ENCODE measurements at places on chromosomes 6 and 20.

GRCh38 chr6:78340755-78341154 is 526.6 kb upstream of the IRAK1BP1 start:
- no peak for DNase-seq

- no peak for DNase-seq
Observed at GRCh38 chr20:14991023-14991422, 653.6 kb upstream of the FLRT3 start.

DNA sequence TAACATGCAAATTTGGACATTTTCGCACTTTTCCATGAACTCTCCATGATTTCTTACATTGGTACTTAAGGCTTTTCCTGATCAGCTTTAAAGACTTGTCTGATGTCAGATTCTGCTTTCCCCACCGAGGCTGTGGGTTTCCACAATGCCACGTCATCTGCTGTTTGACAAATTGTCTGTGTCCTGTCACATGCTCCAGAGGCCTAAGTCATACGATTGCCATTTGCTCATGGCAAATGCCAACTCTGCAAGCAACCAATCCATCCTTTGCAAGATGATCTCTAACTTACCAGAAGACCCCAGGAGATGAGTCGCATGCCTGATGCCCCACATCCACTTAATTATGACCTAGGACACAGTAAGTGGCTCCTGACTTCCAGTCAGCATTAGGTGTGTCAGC is 556.5 kb downstream of the BMP2 start:
- no peak for DNase-seq

- no peak for DNase-seq
Observed at GRCh38 chr6:24799541-24799915, 811 bp upstream of the ARMH2 start.

DNA sequence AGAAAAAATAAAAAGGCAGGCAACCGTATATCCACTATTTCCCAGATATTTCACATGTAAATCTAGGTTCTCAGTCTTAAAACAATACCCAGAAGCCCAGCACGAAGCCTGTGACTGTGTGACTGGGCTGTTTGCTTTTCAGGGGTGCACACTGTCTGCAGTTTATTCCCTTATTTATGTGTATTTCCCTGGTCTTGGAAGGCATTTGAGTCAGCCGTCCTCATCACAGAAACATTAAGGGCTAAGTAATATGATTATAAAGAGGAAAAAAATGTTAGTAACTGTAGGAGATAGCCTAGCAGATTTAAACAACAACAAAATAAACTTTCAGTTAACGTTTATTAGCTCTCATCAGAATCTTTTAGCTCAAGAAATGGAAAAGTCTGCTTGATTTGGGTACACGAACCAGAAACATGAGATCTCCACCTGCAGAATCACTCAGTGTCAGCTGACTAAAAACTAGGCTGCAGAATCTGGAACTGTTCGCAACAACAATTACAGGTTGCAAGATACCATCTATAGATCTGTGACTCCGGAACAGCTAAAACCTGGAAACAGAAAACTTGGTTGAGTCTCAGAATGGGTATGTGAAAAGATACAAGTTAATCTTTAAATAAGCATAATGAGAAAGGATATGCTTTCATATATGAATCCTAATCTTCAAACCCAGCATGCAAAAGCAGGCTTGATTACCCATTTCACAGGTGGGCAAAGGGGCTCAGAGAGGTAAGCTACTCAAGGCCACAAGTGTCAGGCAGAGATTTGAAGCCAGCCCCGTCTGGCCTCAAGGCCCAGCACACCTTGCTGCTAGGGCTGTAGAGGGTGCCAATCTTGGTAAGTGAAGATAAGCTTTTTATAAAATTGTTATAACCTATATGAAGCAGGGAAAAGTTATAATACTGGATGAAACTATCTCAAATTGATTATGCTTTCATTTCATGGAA is 21.1 kb downstream of the GCLC start:
- no peak for DNase-seq

DNA sequence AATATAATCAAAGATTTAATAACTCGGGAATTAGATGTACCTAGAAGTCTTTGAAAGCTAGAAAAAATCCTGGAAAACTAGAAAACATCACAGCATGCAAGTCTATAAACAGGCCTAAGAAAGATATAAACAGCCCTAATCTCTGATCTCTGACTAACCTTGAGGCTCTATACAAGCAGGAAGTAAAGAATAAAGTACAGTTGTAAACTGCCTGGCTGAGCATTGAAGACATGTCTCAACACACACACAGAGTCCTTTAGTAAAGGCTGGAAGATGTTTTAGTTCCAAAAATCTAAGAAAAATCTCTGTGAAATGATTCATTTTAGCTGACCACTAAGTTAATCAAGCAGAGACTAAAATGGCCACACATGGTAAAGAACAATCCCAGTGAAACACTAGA is 774.5 kb downstream of the EYS start:
- no peak for DNase-seq

DNA sequence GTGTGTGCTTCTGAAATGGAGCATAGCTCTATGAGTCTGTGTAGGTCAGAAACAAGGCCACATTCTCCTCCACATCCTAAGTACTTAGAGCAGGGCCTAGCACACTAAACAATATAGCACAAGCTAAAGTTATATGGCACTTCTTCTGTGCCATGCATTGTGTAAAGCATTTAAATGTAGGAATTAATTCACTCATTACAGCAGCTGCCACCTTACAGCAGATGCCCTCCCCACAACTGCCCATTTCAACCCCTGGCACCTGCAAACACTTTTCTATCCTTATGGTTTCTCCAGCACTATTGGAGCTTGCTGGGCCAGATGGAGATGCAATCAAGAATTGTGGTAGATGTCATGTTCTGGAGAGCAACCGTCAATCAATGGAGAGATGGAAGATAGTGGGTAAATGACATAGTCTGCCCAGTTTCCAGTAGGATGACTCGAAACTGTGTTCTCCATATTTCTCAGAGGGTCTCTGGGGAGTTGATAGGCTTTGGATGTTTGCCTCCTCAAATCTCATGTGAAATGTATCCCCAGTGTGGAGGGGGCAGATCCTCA is 373.7 kb downstream of the DOK5 start:
- DNase-seq = no peak

DNA sequence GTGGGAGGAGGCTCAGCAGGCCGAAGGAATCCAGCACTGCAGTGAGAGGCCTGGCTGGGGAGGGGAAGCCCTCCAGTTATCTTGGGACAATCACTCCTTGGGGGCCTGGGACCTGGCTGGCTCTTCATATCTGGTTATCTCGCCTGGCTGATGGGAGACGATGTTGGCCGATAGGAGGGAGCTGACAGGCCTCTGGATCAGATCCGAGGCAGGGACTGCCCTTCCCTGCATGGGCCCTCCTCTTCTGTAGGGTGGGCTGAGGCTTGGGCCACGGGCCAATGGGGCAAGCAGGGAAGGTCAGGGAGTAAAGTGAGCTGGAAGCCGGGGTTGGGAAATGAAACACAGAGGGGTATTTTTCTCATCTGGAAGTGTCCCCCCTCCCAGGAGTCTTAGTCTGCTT is 25.2 kb downstream of the MANBAL start:
- DNase-seq = no peak

GRCh38 chr20:62234339-62234738 is 4.0 kb upstream of the OSBPL2 start:
- no peak for DNase-seq

GRCh38 chr6:72675396-72675795 is 53.5 kb downstream of the KCNQ5 start:
- DNase-seq = no peak

DNA sequence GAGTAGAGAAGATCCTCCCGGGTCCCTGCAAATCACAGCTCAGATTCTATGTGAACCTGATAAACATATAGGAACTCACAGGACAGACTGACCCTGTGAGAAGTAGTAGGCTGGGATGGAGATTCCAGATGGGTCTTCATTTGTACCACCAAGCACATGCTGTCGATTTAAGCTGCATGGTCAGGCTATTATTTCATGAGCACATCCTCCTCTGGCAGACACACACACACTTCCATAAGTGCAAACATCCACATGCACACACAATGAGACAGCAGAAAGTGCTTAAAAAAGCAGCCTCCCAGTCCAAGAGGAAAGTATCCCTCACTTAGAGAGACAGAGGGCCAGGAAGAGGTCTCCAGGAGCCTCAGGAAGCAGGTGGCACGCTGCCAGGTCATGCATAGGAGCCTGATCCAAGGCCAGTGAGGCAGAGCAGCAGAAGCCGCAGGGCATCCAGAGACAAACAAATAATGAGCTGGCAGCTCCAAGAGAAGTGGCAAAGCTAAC is 131.8 kb downstream of the UNC5CL start:
- no peak for DNase-seq

- DNase-seq = no peak
Observed at GRCh38 chr6:158905277-158905676, 86.1 kb upstream of the EZR start.

DNA sequence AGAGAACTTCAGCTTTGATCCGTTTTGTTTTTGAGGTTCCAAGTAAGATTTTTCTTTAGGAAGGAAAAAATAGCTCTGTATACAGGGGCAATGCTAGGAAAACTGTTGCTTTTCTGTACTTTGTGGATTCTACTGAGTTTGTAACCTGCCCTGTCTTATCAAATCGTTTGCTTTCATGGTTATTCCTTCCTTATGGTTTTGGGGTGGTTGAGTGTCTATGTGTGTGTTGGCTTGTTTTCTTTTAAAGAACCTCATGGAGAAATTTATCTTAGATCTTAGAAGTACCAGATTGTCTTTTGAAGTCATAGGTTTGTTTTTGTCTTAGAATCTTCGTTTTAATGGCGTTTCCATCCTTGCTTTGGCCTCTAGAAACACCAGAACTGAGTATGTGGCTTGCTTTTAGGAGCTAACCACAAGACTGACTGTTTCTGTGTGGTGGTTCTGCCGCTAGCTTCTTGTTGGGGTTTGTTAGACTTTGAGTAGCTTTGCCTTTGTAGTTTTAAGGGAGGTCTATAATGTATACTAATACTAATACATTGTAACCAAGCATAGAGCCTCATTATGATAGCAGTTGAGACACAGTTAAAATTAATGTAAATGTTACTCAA is 86.8 kb downstream of the RPP40 start:
- DNase-seq = no peak

- no peak for DNase-seq
Observed at GRCh38 chr6:160883999-160884398, 107.6 kb upstream of the MAP3K4 start.

DNA sequence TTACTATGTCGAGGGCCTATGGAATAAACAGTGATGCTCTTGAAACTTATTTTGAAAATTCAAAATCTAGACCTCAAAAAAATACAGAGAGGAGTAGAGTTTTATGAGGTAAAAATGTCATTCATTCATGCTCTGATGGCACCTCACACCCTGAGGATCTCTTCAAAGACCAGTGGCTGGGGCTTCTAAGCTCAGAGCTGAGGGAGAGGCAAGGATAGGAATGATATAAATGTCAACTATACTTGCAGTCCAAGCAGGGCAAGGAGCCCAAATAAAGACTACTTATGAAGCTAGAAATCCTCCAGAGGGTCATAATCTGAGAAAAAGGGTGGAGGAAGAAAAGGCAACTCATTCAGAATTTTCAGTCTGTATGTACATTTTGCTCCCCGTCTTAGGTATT is 136.7 kb upstream of the CARMIL1 start:
- no peak for DNase-seq

- DNase-seq = peak; percentile 76
Observed at GRCh38 chr20:7285918-7286556, 518.6 kb downstream of the BMP2 start.

- peak; percentile 20 for DNase-seq
Observed at GRCh38 chr20:51428401-51429143, 113.9 kb downstream of the NFATC2 start.

DNA sequence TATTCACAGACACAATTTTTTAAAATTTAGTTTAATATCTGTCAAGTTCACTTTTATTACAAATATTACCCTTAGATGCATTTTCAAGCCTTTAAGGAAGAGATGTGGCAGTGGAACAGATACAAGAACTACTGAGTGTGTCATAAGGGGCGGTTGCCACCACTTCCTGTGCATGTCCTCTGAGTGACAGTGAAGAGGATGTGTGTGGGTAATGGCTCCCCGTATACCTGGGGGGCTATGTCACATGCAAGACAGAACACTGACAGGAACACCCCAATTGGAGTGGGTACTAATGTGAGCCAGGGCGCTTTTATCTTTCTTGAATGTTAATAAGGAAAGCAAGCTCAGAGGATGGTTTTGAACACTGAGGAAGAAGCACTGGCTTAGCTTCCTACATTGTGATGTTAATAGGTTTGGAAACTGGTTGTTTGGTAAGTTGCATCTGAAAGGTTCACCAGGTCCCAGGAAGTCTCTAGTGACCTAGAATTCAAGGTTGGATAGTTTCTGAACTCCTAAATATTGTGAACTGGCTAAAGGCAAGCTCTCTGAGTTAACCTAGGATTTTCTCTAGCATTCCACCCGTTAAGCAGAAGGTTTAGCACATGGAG is 83.4 kb upstream of the ASF1A start:
- no peak for DNase-seq

- DNase-seq = no peak
Observed at GRCh38 chr20:23640018-23640601, 2.4 kb upstream of the CST3 start.

GRCh38 chr6:4939241-4939640 is 64.6 kb downstream of the RPP40 start:
- no peak for DNase-seq

- no peak for DNase-seq
Observed at GRCh38 chr6:157282284-157282683, 41.0 kb downstream of the TMEM242 start.

DNA sequence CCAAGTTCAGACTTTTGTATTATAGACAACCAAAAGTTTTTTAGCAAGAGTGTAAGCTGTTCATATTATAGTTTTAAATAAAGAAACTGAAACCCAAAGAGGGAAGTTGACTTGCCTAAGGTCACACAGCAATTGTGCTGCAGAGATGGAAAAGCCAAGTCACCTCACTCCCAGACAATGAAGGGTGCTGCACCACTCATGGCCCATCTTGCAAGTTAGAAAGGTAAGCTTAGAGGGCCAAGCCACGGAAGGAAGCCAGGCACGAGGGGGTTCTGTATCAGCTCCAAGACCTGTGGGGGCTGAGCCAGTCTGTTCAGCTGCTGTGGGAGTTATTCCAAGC is 860 bp downstream of the DEFB124 start:
- no peak for DNase-seq

DNA sequence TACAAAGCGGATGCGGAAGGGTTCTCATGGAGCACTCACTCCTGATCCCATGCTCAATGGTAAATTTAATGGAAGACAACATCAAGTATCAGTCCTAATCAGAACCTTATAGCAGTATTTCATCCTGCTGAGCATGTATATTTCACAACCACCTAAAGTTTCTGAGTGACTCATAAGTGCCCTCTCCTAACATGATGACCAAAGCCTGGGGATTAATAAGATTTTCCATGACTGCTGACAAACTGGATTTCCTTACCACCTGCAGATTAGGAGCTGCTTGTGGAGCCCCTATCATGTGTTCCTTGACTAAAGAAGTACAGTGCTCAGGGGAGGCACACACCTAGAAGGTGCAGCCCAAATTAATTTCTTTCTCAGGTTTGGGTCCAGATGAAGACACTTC is 112.8 kb downstream of the INSM1 start:
- DNase-seq = no peak

- no peak for DNase-seq
Observed at GRCh38 chr20:63977739-63978276, 1.6 kb downstream of the SAMD10 start.

- no peak for DNase-seq
Observed at GRCh38 chr6:12648171-12648570, 68.4 kb upstream of the PHACTR1 start.

Measured in endothelial cell (in vitro differentiated cells).